ENCODE measurements at places on chromosomes 3 and 15.

GRCh38 chr15:79820176-79820575 is 76.6 kb downstream of the MTHFS start:
- no peak for DNase-seq

GRCh38 chr3:179410331-179410730 is 40.9 kb downstream of the GNB4 start:
- DNase-seq = no peak

- DNase-seq = no peak
These were observed 89.6 kb downstream of the FILIP1L start for GRCh38 chr3:100024520-100025303.

DNA sequence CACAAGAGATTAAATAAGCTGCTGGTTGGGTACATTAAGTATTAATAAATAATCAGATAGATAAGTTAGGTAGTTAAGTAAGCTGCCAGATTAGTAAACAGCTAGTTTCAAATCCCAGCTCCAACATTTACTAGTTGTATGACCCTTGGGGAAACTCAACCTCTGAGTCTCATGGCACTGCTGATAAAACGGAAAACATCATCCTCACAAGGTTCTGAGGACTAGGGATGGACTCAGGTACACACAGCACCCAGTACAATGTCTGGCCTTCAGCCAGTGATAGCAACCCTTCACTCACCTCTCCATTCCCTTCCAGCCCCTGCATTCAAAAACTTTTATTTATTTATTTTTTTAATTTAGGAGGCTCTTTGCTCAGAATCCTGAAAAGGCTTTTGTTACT is 32.3 kb downstream of the B3GNT5 start:
- DNase-seq = no peak

- DNase-seq = no peak
These were observed 40.8 kb upstream of the FILIP1L start for GRCh38 chr3:100155128-100155527.

DNA sequence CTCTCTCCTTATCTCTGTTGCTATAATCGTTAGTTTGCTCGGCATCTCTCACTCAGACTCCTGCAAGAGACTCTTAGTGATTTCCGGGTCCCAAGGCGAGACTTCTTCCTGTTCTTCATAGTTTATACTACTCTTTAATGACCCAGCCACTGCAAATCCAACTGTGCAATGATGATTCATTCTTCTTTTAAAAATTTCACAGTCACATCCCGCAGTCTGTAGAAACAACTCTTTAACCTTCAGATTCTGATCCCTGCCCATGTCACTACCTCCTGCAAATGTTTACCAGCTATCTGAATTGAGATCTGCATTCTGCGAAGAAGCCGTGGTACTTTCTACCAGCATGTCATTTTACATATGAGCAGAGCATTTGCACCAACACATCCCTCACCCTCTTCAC is 2.8 kb upstream of the VGLL3 start:
- no peak for DNase-seq

GRCh38 chr3:107525644-107526305 is 3.0 kb downstream of the BBX start:
- DNase-seq = no peak
